Left cardiac atrium (tissue), 4 donors: ENCODE measurements at places on chromosomes 2 and 18.

DNA sequence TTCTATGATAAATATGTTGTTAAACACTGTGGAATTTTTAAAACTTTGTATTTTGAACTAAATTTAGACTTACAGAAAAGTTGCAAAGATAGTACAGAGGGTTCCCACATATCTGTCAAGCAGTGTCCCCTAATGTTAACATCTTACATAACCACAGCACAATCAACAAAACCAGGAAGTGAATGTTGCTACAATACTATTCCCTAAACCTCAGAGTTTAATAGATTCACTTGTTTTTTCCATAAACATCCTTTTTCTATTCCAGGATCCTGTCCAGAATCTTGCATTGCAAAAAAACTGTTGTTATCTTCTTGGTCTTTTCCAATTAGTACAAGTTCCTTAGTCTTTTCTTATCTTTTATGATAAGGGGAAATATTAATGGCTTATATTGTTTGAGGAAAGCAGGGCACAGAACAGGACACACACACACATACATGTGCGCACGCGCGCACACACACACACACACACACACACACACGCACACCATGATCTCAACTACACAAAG, 251.1 kb upstream of the TRIB2 start:
- peak; percentile 35 for DNase-seq

DNA sequence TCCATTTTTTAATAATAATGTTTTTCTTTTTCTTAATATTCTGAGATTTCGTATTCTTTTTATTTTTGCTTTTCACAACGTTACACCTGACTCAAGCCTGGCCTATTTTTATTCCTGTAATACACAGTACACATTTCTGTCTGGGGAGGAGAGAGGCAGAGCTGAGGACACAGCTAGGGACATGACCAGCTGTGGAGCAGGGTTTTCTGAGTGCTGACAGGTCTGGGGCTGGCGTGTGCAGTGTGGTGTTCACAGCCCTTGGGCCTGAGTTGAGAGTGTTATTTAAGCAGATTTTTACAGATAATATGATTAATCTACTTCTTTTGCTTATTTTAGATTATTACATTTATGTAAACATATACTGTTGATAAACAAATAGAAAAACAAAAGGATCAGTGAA, 55.9 kb downstream of the ZAP70 start:
- no peak for DNase-seq

DNA sequence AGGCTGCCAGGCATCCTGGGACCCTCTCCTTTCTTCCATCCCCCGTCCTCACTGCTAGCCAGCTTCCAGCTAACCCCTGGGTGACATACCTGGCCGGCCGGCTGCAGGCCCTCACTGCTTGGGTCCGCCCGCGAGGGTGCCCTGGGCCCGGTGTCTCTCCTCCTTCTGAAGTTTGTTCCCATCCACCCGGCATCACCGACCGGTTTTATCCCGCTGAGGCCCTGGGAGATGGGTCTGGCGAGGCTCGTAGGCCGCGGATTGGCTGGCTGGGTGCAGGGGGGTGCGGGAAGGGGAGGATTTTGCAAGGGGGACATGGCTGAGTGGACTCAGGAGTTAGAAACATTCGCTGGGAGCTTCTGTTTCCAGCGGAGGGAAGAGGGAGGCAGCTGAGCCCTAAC, at the start of gene PAX8:
PAX8 (minus strand) TSS at position 180 of the 398 bp plus-strand sequence. CDS start 527 bp downstream, outside the sequence.
- DNase-seq, result no peak

DNA sequence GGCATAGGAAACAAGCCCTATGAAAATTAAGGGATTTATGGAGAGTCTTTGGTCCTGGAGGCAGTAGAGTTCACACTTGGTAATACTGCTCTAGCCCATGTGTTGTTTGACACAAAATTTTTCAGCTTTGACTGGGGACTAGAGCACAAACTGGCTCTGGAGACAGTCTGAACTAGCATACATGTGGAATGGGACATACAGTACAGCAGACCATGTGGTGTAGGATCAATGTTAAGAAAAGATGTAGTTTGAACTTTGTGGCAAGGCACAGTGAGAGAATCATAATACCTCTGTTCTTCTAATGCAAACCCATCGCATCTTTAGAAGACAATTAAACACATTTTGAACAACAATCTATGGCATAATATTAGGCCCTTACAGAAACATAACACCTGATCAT, 521.5 kb upstream of the DDX18 start:
- DNase-seq, result no peak

GRCh38 chr2:55364189-55365055, 55.2 kb downstream of the CCDC88A start:
- peak; percentile 39 for DNase-seq
